Astrocyte of the spinal cord (primary cell): ENCODE measurements at places on chromosomes 3 and 15.
A peak's percentile ranks its signal among the peaks of the same experiment; 100 is the strongest.

- peak; percentile 78 for DNase-seq
Measured at GRCh38 chr3:169218314-169218983, 445.1 kb downstream of the MECOM start.

DNA sequence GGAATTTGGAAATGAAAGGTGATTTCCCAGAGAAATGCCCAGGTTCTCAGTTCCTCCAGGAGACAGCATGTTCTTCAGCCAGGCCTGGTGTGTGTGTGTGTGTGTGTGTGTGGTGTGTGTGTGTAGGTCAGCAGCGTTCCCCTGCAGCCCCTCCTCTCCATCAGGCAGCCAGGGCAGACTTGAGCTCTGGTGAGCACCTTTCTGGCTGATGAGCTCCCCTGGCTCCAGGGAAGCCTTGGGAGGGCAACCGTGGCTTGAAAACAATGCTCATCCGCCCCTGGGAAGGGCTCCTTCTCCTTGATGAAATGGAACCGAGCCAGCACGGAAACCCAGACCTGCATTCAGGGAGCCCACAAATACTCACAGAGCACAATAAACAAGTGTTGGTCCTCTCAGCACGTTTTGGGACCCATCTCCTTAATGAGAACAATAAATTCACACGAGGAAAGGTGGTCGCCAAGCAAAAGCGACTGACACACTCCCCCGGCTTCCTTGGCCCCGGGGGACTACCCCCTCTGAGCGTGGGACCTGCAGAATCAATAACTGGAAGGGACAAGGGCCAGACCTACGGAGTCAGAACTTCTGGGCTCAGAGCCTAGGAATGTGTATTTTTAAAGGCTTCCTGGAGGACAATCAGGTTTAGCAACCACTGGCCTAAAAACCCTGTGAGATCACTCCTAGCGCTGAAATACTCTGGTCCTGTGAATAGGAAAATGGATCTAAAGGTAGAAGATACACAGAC, 38.6 kb upstream of the HES1 start:
- DNase-seq, result no peak

DNA sequence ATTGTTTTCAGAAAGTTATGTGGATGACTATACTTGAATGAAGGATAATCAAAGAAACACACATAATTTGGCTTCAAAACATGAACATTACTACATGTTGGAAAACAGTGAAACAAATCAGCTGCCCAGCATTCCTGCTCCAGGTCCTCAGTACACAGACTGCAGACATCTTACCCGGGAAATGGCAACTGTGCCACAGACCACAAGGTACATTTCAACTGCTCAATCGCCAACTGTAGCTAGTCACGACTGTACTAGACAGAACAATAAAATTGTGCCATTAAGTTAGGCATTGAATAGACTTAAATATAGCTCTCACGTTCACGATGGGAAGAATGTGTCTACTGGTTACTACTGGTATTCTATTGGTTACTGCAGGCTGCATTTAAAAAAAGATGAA, 5.0 kb downstream of the NAA50 start:
- DNase-seq, result no peak

DNA sequence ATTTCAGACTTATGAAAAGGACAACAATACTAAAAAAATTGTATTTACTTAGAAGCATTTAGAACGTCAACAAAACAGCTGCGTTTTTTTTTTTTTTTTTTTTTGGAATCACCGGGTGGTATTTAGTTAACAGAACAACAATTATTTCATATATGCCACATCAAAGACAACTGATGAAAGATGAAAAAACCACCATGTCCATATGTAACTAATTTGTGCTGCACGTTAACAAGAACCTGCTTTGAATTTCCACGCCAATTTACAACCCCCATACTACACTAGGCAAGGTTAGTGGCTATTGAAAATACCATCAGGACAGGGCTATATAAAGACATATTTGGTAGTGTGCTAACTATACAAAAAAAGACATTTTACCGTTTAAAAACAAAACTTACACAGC, 189.3 kb upstream of the ROBO1 start:
- no peak for DNase-seq

- DNase-seq, result no peak
Measured at GRCh38 chr3:182794455-182795388, 1.4 kb downstream of the ATP11B start.

DNA sequence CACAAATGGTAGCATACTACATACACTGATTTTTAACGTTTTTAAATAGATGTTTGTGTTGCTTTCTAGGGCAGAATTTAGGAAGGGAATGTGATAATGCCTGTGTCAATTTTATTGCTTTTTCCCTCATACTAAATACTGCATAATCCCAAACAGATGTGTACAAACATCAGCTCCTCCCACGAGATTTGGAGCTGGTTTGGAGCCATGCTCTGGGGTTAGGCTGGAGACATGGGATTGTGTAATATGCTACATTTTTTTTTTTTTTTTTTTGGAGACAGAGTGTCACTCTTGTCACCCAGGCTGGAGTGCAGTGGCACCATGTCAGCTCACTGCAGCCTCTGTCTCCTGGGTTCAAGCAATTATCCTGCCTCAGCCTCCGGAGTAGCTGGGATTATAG, 80.1 kb downstream of the EBLN2 start:
- no peak for DNase-seq

GRCh38 chr3:46860017-46860809, 3.0 kb downstream of the MYL3 start:
- no peak for DNase-seq

- DNase-seq, result no peak
Measured at GRCh38 chr15:74609938-74610301, 5.7 kb upstream of the CLK3 start.

- no peak for DNase-seq
Measured at GRCh38 chr3:45387171-45387570, 1.2 kb upstream of the LARS2 start.

DNA sequence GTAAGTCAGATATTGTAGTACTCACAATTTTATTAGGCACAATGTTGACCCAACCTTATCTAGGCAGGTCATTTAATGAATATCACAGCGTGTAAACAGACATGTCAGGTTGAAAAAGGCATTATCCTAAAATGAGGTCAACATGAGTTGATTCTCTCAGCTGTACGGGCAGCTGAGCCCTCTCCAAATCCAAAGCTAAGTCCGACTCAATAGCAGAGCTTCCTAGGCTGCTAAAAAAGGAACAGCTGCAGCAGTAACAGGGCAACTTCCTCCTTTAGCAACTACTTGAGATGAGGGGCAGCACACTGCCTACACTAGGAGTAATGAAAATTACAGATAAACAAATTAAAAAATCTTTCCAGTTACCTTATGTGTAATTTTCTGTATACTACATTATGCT, 189.2 kb downstream of the CADM2 start:
- DNase-seq, result no peak

GRCh38 chr3:48267782-48268181, 26.9 kb downstream of the ZNF589 start:
- no peak for DNase-seq

- DNase-seq, result no peak
Measured at GRCh38 chr3:11929531-11929930, 74.7 kb upstream of the SYN2 start.

GRCh38 chr3:7015683-7016440, 154.9 kb downstream of the GRM7 start:
- peak; percentile 14 for DNase-seq

DNA sequence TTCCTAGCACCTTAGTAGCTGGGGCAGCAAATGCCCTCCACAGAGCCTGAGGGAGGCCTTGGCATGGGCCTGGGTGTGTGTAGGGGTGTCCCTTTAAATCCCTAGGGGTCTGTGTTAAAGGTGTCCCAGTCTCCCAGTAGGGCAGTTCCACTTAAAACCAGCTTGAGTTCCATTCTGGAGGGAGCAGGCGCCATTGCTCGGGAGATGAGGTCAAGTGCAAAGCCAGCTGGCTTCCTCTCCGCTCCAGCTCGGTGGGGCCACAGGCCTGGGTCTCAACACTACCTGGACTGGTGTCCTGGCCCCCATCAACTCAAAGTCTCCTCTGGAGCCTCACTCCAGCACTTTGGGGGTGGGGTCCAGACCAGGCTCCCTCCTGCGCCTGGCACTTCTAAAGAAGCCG, 25.2 kb downstream of the FEM1B start:
- no peak for DNase-seq

DNA sequence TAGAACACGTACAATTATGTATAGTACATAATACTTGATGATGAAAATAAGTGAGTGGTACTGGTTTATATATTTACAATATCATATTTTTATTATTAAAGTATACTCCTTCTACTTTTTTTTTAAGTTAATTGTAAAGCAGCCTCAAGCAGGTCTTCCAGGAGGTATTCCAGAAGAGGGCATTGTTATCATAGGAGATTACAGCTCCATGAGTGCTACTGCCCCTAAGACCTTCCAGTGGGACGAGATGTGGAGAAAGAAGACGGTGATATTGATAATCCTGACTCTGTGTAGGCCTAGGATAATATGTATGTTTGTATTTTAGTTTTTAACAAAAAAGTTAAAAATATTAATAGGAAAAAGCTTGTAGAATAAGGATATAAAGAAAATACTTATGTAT, 40.3 kb upstream of the SCN5A start:
- DNase-seq, result no peak
